Stimulated activated CD4-positive, alpha-beta T cell treated with anti-CD3 and anti-CD28 coated beads, TNF-alpha, amount 100 ng/mL, for 1 hour (primary cell): ENCODE measurements at places on chromosomes 1 and 21.
A peak's percentile ranks its signal among the peaks of the same experiment; 100 is the strongest.

GRCh38 chr21:46409641-46410406, 48.9 kb upstream of the DIP2A start:
- no peak for DNase-seq

DNA sequence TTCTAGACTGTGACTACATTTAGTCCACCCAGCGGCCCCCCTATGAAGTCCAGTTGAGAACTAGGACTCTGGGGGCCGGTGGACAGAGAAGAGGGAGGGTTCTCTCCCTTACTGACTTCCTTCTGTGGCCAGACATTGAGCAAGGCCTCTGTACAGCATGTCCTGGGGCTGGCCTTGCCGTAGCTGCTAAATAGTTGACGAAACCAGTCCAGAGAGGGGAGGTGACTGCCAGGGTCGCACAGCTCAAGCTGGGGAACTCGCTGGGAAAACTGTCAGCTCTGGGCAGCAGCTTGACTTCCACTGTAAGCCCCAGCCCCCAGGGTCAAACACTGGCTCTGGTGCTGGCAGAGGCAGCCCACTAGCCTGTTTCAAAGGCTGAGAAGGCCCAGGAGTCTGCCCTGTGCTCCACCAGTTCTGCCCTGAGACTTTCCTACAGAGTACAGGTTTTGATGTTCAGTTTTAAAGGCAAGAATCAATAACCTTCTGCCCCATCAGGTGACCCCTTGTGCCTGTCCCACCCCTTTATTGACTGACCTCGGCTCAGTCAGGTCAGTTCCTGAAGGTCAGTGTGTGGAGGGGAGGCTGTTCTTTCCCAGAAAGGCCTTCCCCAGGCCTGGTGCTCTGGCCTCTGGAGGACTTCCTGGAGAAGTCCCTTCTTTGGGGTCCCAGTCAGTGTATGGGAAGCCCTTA, 14.1 kb downstream of the PCSK9 start:
- DNase-seq, result no peak

GRCh38 chr1:53331446-53332185, 3.7 kb upstream of the LRP8 start:
- DNase-seq, result no peak

- DNase-seq, result no peak
These were observed 67.5 kb downstream of the DNTTIP2 start for GRCh38 chr1:93811326-93812065.

- DNase-seq, result no peak
These were observed 54.3 kb upstream of the ASB17 start for GRCh38 chr1:75986478-75986877.

DNA sequence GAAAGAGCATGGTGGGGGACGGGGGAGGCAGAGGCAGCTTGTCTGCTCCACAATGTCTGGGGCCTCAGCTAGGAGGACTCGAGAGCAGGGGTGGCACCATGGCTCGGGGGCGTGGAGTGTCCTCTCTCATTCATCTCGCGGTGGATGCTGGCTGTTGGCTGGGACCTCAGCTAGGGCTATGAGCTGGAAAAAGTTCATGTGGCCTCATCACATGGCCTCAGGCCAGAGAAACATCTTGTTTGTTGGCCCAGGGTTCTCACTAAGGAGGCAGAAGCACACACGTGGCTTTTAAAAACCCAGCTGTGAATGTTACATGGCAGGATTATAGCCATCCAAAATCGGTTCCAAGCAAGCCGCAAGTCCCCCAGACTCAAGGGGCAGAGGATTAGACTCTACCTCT, 6.2 kb upstream of the CENPS start:
- DNase-seq, result no peak

- DNase-seq, result no peak
These were observed 57.6 kb downstream of the DESI2 start for GRCh38 chr1:244710474-244711062.

DNA sequence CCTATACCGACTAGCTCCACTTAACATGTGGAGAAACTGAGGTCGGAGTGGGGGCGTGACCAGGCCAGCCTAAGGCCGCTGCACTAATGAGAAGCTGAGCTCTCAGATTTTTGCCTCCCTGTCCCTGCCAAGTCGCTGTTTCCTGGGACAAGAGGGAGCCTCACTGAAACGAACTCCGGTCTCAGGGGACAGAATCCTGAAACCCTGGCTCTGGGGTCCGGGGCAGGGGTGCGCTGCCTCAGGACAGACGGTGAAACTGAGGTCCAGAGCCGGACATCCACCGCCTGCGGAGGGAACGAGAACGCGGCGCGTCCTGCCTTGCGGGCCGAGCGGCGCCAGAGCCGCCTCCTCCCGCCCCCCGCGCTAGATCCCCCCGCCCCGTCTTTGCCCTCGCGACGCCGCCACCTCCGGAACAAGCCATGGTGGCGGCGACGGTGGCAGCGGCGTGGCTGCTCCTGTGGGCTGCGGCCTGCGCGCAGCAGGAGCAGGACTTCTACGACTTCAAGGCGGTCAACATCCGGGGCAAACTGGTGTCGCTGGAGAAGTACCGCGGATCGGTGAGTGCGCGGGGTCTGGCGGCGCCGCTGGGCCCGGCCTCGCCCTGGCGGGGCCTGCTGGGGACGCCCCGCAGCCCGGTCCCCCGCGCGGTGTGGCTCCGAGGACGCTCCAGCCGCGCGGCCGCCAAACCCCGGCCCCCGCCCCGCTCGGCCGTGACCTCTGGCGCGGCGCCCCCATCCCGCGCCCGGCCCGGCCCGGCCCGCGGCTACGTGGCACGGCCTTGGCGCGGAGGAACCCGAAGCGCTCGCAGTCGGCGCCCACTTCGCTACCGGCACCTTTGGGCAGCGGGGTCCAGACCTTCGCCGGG, at the start of gene GPX7:
TSS of gene GPX7 (plus strand) at position 381 of the 865 bp plus-strand sequence. CDS start at position 420, 39 bp downstream.
- DNase-seq, result peak; percentile 30

GRCh38 chr1:5274527-5274926, 620.1 kb downstream of the AJAP1 start:
- DNase-seq, result no peak

- no peak for DNase-seq
These were observed 17.5 kb upstream of the DUSP10 start for GRCh38 chr1:221759436-221759835.

- DNase-seq, result no peak
These were observed 1.2 kb upstream of the OPTC start for GRCh38 chr1:203492748-203493130.

DNA sequence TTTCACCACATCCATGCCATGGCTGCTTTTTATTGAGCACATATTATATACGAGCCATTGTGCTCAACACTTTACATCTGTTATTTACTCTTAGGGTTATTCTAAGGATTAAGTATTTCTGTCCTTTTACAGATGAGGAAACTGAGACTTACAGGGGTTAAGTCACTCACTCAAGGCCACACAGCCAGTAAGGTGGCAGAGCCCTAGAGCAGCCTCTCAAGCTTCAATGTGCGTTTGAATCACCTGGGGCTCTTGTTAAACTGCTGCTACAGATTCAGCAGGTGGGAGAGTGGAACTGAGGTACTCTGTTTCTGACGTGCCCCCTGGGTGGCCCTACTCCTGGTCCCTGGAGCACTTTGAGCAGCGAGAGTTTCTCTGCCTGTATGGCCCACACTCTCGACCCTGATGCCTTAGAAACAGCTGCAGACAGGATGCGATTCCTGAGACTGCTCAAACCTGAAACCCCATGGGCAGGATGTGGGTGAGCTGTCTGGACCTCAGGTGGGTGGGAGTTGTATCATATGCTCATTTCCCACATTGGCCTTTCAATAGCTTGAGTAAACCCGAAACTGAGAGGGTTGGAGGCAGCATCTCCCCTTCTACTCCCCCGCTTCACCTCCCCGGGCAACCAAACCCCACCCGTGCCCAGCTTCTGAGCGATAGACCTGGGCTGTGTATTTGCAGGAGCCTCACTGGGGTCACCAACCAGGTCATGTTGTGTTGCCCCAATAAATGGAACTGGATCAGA, 59.3 kb downstream of the MAN1C1 start:
- peak; percentile 45 for DNase-seq

DNA sequence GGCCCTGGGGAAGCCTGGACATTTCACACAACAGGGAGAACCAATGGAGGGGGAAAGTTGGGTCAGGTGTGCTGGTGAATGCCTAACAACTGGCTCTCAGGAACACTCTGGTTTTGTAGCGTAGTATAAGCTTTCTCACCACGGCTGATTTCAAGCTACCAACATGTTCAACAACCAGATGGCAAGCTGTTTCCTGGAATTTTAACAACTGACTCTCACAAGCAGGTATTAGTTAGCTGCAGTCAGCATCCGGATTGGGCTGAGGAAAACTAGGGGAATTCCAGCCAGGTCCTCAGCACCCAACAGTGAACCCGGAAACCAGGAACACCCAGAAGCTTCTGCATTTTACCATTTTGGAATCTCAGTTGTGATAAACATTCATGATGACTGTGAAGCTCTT, 162.3 kb upstream of the CAMK1G start:
- no peak for DNase-seq

DNA sequence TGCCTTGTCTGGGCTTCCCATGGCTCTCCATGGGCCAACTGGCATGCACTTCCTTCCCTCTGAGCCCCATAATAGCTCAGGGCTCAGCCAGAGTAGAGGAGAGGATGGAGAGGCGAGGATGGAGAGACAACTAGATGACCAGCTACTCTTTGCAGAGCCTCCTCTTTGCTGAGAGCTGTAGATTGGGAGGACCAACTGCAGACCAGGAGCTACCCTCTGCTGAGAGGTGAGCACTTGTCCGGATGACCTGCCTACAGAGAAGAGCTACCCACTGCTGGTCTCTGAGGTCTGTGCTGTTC, 58.0 kb upstream of the ETV3 start:
- DNase-seq, result no peak

- no peak for DNase-seq
These were observed 87.2 kb upstream of the SOX13 start for GRCh38 chr1:203985676-203986075.

DNA sequence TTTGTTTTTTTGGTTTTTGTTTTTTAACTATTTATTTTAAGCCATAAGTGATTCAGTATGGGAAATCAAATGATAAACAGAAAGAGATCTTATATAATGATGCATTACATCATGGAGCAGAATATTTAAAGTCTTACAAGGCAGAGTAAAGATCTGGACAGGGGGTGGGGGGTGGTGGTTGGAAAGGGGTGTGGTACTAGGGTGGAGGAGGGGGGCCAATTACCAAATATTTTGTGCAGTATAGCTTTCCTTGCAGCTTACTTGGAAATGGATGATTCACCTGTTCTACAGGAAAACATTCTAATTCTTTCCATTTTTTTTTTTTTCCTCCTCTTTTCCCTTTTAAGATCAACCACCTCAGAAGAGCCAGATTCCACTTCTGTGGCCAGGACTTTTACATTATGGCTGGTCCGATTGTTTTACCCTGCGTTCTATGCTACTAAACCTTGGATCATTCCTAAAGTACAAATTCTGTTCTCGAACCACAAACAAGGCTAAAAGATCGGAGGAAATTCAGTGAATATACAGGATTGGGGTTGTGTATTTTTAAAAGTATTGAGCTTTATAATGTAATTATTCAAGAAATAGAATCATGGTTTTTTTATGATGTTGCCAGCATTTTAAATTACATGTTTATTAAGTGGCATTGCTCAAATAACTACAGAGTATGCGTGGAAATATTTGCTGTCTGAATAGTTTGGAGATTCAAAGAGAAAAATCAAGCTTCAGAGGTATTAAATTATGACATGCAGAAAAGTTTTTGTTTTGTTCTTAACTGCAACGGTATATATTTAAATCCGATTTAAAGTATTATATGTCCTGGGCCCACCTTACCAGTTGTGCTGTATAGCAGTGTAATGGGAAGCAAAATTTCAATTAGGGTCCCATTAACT, 859.5 kb downstream of the USP25 start:
- no peak for DNase-seq

DNA sequence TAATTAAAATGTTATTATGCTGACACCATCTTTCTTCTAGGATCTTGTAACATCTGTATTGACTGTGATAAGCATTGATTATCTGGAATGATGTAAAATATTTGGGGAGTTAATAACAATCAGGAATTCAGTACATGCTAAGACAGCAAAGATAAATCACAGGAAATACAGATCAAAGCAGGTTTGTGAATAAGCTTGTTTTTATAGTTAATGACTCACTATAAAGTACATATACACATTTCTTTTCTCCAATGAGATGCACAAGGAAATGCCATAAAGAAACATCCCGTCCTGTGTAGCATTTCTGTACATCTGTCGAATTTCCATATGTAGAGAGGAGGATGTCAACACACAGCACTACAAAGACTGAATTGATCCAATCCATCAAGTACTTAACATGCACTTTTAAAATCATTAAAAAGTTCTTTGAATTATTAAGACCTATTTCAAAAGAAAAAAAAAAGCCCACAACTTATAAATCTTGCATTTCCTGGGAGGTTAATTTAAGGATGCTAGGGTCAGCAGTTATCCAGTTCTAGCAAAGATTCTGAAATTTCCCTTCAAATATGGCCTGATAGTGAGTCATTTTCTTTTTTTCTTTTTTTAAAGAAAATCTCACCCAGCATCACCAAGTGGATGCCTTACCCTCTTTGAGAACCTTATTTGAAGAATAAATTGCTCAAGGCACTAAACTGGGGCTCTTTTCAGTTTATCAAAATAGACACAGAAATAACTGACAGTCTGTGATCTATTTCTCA, 243.2 kb upstream of the NR5A2 start:
- no peak for DNase-seq

DNA sequence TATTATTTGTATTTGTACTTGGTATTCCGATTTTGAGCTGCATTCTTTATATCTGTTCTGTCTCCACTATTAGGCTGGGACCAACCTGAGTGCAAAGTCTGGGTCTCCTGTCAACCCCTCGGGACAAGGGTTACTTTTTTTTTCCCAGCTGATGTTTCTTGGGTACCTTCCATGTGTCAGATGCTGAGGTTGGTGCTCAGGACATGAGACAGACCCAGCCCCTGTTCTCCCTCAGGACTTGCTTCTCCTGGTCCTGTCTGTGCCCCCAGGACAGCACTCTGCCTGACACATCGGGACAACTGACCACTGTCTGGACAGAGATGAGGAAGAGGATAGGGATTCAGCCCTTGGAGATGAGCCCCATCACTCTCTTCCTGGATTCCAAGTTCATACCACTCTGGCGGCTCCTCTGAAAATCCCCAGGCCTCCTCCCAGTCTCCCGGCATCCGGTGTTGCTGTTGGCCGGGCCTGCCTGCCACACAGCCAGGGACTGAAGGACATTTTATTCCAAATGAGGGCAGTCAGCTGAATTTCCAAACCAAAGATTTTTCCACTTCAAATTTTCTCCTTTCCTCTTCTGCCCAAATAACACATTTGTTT, 55.6 kb upstream of the FMOD start:
- no peak for DNase-seq

- DNase-seq, result no peak
These were observed 612 bp upstream of the CD52 start for GRCh38 chr1:26317146-26317545.

DNA sequence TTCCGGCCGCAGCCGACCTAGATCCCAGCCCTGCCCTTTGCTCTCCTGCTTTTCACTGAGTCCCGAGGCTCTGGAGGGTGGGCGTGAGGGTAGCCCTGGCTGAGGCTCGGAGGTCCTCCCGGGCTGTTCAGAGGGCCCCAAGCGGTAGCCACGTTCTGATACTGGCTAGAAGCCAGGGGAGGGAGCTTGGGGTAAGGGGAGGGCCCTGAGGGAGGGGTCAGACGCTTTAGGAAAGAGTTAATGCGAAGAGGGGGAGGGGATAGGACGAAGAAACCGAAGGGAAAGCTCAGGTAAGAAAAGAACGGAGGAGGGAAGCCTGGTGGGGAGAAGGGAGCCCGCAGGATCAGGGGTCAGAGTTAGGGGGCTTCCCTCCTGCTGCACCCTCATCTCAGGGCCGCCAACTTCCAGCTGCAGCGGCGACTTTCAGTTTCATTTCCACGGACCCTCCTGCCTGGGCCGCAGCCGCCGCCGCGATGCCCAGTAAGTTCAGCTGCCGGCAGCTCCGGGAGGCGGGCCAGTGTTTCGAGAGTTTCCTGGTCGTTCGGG, at the start of gene MOV10:
TSS of gene MOV10 (plus strand) at position 220 of the 546 bp plus-strand sequence. CDS start at position 474, 254 bp downstream.
- DNase-seq, result peak; percentile 16
